ENCODE measurements at places on chromosomes 1 and 21.

DNA sequence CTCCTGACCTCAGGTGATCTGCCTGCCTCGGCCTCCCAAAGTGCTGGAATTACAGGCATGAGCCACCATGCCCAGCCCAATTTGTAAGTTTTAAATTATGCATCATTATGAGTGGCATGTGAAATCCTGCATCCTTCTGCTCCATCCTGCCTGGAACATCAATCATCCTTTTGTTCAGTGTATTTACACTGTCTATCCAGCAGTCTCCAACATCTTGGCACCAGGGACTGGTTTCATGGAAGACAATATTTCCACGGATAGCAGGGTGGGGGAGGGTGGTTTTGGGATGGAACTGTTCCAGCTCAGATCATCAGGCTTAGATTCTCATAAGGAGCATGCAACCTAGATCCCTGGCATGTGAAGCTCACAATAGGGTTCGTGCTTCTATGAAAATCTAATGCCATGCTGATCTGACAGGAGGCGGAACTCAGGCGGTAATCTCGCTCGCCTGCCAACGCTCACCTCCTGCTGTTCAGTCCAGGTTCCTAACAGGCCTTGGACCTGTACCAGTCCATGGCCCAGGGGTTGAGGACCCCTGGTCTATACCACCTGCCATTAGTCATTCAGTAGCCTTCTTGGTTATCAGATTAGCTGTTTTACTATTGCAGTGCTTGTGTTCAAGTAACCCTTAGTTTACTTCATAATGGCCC is 22.2 kb upstream of the TCEA3 start:
- DNase-seq = no peak

- peak; percentile 9 for DNase-seq
Measured at GRCh38 chr1:79005945-79006344, 585 bp downstream of the ADGRL4 start.

GRCh38 chr1:16367968-16368890 is 1.2 kb downstream of the SZRD1 start:
- DNase-seq = no peak

DNA sequence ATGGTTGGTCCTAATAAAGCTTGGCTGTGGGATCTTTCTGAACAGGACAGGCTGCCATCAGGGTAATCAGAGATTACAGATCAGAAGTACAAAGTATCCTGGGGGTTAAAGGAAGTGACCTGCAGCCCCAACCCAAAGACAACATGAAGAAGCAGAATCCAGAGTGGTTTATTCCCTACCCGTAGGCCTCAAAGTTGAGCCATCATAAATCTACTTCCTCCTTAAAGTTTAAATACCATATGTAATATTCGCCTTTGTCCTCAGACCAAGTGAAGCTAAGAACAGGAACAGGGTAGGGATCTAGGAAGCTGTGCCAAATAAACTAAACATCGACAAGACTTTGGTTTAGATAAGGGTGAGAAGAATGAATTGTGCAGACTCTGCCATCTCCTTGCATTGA is 15.9 kb upstream of the DHX9 start:
- DNase-seq = no peak

DNA sequence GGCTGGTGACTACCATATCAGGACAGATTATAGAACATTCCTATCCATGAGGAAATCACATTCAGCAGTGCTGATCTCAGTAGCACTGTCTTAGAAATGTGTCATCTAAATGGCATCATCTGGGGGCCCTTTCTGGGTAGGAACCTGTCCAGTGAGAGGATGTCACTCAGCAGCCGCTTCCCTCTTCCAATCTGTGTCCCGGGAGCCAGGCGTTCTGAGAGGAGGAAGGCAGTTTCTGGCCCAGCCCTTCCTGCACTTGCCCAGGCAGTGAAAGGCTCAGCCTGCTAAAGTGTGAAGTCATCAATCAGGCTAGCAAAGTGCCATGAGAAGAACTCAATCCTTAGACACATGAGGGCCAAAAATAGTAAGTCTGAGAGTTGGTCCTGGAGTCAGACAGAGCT is 25.6 kb downstream of the RAB4A start:
- DNase-seq = peak; percentile 74

GRCh38 chr1:11730429-11730891 is 5.5 kb upstream of the AGTRAP start:
- DNase-seq = peak; percentile 6

DNA sequence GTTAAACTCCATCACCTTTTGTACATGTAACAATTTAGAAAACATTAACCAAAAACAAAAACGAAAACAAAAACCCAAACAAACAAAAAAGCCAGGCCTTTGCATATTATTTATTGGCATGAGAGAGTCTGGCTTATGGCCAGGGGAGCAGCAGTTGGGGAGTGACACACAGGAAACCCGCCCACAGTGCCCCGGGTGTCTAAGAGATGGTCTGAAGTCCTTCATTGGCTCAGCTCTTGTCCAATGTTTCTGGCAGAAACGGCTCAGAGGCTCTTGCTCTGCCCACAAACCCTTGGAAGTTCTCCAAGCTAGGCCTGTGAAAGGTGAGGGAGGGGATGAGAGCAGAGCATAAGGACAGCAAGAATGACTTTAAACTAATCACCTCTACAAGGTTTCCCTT is 131.5 kb downstream of the CNIH3 start:
- DNase-seq = peak; percentile 47

DNA sequence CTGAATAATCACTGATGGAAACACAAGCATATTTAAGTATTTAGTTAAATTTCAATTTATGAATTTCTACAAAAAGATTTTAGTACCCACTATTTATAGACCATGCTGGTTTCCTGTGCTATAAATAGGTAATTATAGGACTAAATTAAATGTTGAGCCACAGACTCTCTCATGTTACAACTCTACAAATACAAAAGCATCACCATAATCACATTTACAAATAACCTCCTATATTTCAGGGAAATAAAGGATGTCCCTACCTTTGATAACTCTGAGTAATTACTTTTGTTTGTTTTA is 32.6 kb upstream of the CCDC190 start:
- no peak for DNase-seq

GRCh38 chr1:66944330-66945274 is 19.8 kb downstream of the MIER1 start:
- peak; percentile 67 for DNase-seq

- peak; percentile 73 for DNase-seq
Measured at GRCh38 chr1:16396591-16396990, 29.5 kb downstream of the SZRD1 start.

GRCh38 chr1:214423045-214423444 is 128.4 kb downstream of the PTPN14 start:
- no peak for DNase-seq

GRCh38 chr1:177200290-177200689 is 29.5 kb downstream of the BRINP2 start:
- no peak for DNase-seq

- no peak for DNase-seq
Measured at GRCh38 chr21:32955311-32956060, 70.2 kb upstream of the OLIG2 start.

DNA sequence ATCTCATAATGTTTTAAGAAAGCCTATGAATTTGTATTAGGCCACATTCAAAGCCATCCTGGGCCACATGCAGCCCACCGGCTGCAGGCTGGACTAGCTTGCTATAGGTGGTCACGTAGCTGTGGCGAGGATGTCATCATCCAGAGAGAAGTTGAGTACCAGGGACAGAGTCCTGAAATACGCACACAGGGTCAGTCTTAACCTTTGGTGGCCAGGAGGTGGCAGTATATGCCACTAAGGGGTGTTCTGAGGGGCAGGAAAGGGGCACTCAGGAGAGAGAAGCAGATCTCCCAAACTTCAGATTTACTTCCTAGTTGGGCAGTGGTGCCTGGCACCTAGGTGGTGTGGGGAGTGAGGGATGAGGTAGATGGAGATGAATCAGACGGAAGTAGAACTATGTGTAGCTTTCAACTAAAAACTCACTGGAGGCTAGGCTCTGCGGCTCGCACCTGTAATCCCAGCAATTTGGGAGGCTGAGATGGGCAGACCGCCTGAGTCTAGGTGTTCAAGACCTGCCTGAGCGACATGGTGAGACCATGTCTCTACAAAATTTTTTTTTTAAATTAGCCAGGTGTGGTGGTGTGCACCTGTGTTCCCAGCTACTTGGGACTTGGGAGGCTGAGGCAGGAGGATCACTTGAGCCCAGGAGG is 16.3 kb upstream of the CDK18 start:
- DNase-seq = peak; percentile 56

Data from fibroblast of upper back skin (primary cell).